Activated CD8-positive, alpha-beta memory T cell treated with anti-CD3 and anti-CD28 coated beads, Interleukin-2, amount 10 ng/mL, durations not matched to agents 7 days and 5 days (primary cell): ENCODE measurements at places on chromosomes 2 and 18. TPM values are rescaled to one million over a fixed set of nuclear protein-coding genes. Genes with fewer than 3 reads are reported as not detected.

The ALK gene
- total RNA-seq = not detected

The NEUROD1 gene
- total RNA-seq = not detected

The CKAP2L gene
- total RNA-seq = 68.8 TPM

The CRYGC gene
- total RNA-seq = not detected

The MIB1 gene
- total RNA-seq = 40.5 TPM

The GNLY gene
- 1,915 TPM for total RNA-seq

The MROH2A gene
- total RNA-seq = not detected

The ALKAL2 gene
- total RNA-seq = not detected

The C2orf15 gene
- 0.47 TPM for total RNA-seq

The LRRC30 gene
- not detected for total RNA-seq

The NAT8 gene
- not detected for total RNA-seq

The POTEF gene
- total RNA-seq = not detected

The FBXO15 gene
- total RNA-seq = 0.23 TPM

The IMMT gene
- 162 TPM for total RNA-seq

The CAPN14 gene
- 0.33 TPM for total RNA-seq

The PKDCC gene
- total RNA-seq = not detected

The MDH1 gene
- 169 TPM for total RNA-seq

The B3GNT7 gene
- total RNA-seq = 0.47 TPM

The SERPINB3 gene
- total RNA-seq = not detected
